ENCODE measurements at places on chromosomes 11 and 22.

GRCh38 chr11:62644220-62644619, 2.2 kb downstream of the GANAB start:
- no peak for DNase-seq

GRCh38 chr11:63478896-63479295, 12.1 kb downstream of the PLAAT5 start:
- peak; percentile 70 for DNase-seq

DNA sequence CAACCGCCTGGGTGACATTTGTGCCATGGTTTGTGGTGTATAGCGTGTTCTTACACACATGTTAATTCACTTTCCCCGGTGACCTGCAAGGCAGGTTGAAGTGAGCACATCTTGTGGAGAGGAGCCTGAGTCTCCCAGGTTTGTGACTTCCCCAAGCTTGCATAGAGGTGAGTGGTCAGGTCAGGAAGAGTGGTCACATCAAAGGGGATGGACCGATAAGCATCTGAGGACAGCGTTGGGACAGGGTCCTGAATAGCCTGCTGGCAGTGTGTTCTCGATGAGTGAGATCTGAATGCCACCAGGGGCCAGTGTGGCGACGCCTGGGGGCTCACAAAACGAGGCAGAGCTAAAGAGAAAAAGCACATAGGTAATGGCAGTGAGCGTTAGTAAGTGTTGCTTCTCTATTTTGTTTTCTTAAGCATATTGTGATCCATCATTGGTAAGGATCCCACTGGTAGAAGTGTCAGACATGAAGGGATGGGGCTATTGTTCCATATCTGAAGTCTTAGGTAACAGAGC, 154.6 kb downstream of the GRIK4 start:
- no peak for DNase-seq

DNA sequence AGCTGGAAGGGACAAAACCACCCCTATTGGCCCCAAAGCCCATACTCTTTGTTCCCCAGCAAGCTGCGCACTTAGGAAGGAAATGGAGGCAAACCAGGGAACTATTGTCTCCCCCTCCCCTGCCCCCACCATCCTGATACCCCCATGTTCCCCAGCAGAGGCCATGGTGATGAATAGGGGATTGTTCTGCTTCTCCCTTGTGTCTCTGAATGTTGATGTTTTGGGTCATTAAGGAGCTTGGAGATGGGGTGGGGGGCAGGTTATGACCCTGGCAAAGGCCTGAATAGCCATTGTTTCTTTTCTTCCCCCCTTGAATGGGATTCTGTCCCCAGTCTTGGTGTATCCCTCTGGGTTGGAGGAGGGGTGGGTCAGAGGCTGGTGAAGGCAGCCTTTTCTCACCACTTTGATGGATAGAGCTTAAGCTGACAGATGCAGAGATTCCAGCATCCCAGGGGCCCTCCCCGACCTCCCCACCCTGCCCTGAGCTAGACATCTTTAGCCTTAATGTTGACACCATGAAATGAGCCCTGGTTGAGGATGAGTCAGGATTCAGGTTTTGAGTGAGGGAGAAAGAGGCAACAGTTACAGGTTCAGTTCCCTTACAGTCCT, 8.3 kb downstream of the DTX4 start:
- DNase-seq, result no peak

DNA sequence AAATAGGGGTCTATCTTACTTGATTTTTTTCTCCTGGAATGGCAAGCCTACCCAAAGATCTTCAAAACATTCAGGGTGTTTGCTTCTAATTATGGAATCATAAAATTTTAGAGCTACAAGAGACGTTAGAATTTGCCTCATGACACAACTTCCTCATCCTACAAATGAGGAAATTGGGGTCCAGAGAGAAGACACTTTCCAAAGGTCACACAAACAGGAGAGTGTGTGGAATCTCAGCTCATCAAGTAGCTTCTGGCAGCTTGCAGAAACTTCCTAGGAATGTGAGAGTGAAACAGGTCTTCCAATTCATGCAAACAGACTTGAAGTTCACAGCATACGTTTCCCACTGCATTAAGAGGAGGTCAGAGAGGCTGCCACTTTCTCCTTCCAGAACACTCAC, 976.0 kb downstream of the OPCML start:
- no peak for DNase-seq

Data from NCI-H774 (cell line).